ENCODE measurements at places on chromosomes 7 and 10. TPM values are rescaled to one million over a fixed set of nuclear protein-coding genes. Genes with fewer than 3 reads are reported as not detected.

Gene AKR1D1
- not detected for total RNA-seq

Gene CNPY1
- total RNA-seq = not detected

GRCh38 chr7:80779456-80779855 is 139.4 kb downstream of the SEMA3C start:
- DNase-seq = no peak

DNA sequence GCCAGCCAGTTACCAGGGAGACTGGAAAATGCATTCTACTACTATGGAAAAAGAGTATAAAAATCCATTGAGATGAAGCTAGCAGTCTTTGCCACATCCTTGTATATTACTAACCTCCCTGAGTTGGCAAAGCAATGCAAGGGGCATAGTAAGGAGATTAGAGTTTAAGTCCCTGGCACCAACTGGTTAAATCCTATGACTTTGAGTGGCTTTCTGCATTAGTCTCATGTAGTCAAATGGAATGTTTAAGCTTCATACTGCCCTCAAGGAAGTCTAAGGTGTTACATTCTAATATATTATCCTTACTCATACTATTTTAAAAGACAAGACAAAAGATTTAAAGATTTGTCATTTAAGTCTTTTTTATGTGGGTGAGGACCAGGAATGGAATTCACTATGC is 110.1 kb downstream of the INHBA start:
- DNase-seq = no peak

- DNase-seq = no peak
Observed at GRCh38 chr10:93566435-93567276, at the start of gene FFAR4. Gene FFAR4, plus strand, starts transcription at chr10:93566665. Its CDS starts 56 bp downstream, at chr10:93566721.

All from naive thymus-derived CD4-positive, alpha-beta T cell (primary cell).